Stimulated activated CD4-positive, alpha-beta T cell treated with anti-CD3 and anti-CD28 coated beads, Interleukin-4, amount 100 ng/mL, for 48 hours (primary cell): ENCODE measurements at places on chromosomes 7 and 10.

GRCh38 chr7:5854738-5855137, 25.9 kb upstream of the OCM start:
- DNase-seq, result no peak

DNA sequence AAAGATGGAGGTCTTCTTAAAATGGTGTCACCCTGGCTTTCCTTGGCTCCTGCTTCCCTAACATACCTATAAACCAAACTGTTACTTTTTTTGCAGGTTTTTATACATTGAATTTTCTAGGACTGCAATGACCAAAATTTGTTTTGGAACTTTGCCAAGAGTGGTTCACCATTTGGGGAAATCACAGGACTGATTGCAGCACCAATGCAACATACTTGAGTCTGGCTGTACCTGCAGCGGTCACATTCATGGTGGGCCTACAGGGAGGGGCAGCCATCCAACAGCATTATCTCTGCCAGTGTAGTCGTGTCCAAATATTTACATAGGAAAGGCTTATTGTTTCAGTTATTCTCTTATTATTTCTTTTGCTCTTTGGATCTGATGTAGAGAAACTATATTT, 69.0 kb downstream of the HACD1 start:
- no peak for DNase-seq

- no peak for DNase-seq
Observed at GRCh38 chr7:45217358-45217757, 59.8 kb downstream of the RAMP3 start.

GRCh38 chr7:110529175-110529574, 561.8 kb upstream of the LRRN3 start:
- DNase-seq, result no peak

DNA sequence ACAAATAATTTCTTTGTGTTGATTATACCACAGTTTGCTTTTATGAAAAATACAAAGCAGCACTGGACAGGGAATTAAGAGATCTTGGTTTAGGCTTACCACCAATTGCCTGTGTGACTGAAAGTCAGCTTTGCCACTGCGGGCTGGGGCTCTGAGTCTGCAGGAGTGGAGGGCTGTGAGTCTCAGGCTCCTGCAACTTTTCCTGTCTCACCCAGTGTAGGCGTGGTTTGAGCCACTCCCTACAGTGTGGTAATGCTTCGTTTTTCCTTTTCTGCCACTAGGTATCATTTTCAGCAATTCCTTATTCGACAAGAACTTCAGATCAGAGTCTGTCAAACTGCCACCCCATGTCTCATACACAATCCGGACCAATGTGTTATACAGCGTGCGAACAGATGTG, 180.6 kb downstream of the ABCA13 start:
- no peak for DNase-seq

DNA sequence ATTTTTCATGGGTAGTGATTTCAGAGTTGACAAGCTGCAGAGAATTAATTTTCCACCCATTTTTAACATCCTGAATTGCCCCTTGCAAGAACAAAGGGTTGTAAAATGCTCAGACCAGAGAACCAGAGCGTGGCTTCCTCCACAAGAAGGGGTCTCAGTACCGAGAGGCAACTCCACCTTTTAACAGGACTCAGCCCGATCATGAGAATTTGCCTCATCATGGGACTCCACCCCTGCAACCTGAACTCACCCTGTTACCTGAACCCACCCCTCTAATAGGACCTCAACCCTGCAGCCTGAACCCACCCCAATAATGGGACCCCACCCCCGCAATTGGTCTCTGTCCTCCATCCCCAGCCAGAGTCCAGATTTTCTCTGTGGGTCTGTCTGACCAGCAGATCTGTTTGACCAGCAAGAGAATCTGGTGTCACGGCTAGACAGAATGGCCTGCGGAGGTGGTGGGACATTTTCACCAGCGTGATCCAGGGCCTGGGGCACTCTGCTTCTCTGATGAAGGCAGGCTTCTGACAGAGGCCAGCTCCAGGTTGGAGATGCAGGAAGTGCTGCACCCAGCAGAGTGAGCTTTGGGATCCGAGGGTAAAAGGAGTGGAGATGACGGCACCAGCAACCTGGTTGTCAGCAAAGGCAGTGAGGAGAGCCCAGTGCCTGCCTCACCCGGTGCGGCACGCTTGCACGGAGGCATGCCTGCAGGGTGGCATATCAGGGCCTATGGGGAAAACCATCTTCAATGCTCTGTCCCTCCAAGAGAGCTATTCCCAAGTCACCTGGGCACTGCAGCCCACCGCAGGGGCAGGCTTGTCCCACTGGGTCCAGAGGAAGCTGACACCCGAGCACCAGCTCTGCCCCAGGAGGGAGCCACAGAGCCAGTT, 136.6 kb downstream of the TCERG1L start:
- no peak for DNase-seq

DNA sequence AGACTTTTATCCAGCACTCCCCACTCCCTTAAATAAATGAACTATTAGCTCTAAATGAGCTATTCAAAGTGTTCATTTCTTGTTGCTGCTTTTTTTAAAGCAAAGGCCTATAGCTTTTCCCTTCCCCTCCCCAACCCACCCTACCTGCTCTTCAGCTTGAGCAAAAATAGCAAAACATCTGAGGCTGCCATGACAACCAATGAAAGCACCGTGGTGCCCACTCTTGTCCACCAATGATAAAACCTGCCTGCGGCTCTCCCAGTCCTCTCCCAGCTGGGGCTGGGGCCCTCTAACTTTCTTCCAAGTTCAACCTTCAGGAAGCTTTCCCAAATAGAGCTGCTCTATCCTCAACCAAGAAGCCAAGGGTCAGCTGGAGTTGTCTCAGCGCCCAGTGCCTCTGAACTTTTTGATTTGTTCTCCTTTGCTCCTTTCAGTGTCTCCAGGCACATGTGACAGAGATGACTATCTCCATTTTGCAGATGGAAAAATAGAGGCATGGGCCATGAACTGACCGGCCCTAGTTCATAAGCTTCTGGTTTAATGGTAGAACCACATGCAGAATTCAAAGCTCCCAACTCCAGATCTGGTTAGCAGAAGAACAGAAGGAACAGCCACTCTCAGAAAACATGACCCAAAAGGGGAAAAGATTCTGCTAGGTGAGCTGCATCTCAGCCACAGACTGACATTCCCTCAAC, 47.7 kb downstream of the PIK3AP1 start:
- no peak for DNase-seq

DNA sequence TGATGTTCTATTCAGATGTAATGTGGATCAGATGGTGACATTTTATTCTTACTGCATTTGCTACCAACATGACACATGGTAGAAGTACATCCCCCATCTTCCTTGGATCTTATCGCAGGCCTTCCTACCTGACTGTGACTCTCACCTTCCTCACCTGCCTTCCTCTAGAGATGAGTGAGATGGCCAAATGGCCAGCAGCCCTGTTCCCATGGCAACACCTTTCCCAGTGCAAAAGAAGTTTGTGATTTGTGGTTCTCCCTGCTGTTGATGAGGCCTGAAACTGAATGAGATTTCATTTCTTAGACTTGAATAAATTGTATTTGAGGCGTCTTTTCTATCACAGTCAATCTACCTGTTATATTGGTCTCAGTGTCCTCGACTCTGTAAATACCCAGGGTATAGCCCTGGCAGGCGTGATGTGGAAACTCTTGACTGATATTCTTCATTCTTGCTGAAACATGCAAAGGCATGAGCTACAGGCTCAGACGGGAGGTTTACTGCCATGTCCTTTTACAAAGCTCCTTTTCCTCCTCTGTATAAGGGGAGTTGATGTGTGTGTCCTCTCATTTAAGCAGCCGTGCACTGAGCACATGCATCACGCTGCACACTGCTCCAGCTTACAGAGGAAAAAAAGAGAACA, 440.7 kb upstream of the AKR1E2 start:
- DNase-seq, result no peak

DNA sequence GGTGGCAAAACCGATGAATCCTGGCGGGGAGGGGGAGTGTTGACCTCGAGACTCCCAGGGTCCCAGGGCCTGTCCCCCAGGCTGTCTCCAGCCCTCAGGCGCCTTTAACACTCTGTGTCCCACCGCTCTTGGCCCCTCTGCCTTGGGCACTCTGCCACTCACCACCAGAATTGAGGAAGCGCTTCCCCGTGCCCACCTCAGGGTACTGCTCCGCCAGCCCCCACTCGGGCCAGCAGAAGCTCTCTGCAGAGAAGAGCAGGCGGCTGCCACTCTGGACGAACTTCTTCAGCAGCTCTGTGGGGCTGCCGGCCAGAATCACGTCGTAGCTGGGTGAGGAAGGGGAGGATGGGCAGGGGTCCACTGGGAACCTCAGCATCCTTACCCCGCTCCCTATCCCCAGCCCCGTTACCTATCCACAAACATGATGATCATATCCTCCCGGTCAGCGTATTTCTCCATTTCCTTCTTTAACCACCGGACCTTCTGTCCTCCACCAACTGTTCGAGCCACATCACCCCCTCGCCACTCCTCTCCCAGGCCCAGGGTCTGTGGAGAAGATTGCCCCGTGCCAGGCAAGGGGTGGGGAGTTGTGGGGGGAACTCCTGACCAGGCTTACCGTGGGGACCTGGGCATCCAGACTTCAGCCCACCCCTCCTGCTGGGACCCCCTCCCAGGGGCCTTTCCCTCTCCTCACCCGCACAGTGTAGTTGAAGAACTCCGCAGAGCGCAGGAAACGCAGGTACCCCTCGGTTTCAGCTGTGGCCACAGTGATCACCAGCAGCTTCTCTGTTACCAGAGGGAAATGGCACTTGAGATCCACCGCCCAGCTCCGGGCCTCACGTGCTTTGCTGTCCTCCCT, 1.2 kb downstream of the PLOD3 start:
- no peak for DNase-seq

GRCh38 chr10:65620404-65621048, 1305.3 kb upstream of the LRRTM3 start:
- no peak for DNase-seq

DNA sequence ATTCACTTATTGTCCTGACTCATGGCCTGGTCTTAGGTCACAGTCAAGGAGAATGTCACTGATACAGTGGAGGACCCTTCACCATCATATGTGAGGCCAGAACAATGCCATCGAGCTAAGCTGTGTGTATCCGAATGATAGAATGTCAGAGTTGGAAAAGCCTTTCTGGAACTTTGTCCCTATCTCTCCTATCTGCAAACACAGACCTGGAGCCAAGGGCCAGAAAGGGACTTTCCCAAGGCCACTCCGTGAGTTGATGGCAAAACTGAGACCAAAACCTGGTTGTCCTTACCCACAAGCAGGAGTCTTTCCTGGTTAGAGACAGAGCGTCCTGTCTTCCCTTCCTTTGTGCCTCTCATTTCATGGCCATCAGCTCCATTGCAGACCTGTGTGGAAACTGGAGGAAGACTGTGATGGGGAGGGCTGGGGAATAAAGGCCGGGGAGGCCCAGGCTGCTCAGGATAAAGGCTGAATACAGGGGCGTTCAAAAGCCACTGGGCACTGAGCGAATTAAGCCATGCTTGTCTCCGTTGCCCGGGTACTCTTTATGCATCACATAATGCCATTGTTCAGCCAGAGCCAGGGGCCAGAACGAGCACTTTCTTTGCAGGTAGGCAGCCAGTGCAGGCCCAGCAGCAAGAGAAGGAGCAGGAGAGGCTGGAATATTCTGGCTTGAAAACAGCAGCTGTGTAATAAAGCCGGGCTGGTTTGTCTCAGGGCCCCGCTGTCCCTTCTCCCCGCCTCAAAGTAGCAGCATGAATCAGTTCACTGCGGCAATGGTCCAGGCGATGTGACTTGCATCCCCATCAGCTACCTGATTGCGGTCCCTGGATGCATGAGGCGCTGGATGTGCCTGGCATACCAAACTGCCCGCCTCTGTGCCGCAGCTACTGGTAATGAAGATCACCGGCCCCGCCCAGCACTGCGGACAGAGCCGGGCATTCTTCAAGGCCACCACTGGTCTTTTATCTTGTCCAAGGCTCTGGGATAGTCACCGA, 143.0 kb downstream of the RPS24 start:
- DNase-seq, result no peak

- no peak for DNase-seq
Observed at GRCh38 chr10:86360657-86361056, 5.9 kb downstream of the GRID1 start.

GRCh38 chr10:86256690-86257315, 109.8 kb downstream of the GRID1 start:
- DNase-seq, result no peak

- DNase-seq, result no peak
Observed at GRCh38 chr10:373526-374309, 238.5 kb downstream of the ZMYND11 start.

DNA sequence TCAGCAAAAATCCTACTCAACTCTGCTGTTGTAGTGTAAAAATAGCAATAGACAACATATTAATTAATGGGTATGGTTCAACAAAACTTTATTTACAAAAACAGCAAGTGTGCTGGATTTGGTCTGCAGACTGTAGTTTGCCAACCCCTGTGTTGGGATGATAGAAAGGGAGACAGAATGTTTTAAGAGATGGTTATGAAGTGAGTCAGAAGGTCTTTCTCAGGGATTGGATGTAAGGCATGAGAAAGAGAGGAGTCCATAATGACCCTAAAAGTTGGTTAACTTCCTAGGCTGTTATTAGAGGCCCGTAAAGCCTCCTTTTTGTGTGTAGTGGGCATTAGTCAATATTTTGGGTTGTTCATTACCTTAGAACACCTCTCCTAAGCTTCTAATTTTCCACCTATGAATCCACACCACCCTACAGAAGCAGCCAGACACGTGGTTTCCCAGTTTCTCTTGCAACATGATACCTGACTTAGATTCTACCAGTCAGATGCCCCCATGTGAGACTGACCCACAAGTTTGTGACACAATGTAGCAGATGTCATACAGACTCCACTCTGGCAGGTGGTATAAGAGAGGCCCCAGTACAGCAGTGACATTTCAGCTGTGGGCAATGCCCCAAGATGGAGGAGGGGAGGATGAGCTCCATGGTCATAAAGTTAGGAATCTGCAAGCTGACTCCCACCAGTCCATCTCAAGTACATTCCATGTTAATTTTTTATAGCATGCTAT, 1015.6 kb downstream of the KCNMA1 start:
- no peak for DNase-seq

GRCh38 chr7:87598234-87599009, 2.3 kb downstream of the ABCB1 start:
- no peak for DNase-seq

DNA sequence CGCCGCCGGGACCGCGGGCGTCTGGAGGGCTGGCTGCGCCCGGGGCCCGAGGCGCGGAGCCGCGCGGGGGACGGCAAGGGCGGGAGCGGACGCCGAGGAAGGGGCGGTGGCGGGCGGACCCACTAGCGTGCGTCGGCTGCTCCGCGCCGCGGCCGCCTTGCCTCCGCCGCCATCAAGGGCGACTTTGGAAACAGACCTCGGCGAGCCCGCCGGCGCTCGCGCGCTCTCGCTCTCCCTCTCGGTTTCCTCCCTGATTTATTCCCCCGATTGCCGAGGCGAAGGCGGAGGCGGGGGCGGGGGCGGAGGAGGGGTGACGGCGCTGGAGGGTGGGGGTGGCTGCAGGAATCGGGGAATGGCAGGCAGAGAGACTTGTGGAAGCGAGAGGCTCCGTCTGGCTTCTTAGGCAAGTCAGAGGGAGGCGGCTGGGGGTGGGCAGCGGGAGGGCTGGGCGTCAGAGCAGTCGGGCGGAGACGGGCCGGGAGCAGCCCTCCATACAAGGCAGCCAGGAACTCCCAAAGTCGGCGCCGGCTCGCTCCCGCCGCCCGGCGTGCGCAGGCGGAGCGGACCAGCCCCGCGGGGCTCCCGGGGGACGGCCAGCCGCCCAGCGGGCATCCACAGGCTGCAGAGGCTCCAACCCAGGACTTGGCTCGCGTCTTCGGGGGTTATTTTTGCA, at the start of gene CACNA2D1:
TSS of gene CACNA2D1 (minus strand) at position 231 of the 673 bp plus-strand sequence.
- DNase-seq, result no peak
